Stimulated activated CD8-positive, alpha-beta memory T cell treated with anti-CD3 and anti-CD28 coated beads, Interleukin-4, amount 100 ng/mL, for 1 hour (primary cell): ENCODE measurements at places on chromosomes 6 and 20.

GRCh38 chr20:2465100-2465499, 5.5 kb downstream of the SNRPB start:
- DNase-seq = no peak

DNA sequence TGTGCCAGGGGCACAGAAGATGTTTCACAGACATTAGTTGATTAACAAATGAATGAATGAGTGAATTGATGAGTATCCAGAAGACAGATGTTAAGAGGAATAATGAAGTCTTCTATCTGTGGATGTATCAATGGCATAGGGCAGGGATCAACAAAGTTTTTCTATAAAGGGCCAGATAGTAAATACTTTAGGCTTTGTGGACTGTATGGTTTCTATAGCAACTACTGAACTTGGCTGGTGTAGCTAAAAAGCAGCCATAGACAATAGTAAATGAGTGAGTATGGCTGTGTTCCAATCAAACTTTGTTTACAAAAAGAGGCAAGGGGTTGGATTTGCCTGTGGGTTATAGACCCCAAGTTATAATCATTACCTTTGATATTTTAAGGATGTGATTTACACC, 144.0 kb downstream of the PRL start:
- no peak for DNase-seq

DNA sequence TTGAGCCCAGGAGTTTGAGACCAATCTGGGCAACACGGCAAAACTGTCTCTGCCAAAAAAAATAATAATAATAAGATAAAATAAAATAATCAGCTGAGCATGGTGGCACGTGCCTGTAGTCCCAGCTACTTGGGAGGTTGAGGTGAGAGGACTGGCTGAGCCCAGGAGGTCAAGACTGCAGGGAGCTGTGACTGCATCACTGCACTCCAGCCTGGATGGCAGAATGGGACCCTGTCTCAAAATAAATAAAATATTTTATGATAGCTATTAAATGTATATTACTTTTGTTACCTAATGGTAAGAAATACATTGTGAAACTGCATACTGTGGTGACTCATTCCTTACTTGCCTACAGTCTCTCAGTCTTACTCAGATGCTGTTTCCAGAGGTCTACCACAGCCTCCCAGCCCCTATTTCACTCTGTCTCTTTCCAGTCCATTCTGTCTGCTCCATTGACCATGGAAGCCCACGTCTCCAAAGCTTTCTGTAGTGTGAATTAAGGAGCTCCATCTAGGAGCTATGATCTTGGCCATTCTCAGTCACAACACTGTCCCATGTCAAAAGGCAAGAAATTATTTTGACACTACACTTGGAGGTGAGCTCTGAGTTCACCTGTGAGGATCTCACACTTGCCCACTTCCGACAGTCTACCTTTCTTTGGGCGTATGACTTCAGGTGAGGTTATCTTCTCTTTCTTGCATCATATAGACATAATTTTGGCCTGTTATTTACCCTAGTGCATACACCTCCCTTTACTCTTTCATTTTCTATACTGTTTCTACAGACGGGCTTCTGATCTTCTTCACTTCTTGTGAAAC, 22.4 kb upstream of the SNX9 start:
- DNase-seq = no peak

DNA sequence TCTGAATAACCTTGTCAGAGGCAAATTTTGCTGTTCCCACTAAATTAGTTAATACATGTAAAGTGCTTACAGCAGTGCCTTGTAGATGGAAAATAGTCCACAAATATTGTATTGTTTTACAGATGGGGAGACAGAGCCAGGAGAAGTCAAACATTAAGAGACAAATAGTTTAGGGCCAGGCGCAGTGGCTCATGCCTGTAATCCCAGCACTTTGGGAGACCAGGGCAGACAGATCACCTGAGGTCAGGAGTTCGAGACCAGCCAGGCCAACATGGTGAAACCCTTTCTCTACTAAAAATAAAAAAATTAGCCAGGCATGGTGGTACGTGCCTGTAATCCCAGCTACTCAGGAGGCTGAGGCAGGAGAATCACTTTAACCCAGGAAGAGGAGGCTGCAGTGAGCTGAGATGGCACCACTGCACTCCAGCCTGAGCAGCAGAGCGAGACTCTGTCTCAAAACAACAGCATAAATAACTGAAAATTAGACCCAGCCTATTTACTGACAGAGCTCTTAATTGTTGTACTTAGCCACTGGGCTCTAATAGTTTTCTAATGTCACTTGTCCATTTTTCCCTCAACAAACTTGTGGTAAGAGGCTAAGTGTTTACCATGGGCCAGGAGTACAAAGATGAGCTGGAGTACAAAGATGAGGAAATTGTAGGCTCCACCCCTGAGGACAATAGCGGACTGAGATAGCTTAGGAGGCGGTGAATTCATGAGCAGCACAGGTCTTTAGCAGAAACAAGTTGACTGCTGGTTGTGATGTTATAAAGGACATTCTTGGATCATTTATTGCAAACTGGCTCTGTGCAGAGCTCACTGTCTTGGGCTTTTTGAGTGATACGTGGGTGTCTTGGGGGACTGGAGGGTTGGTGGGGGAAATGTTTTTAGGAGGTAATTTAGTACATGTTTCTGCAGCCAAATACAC, 6.4 kb downstream of the ZSWIM3 start:
- no peak for DNase-seq

GRCh38 chr6:45687570-45687969, 309.8 kb upstream of the SUPT3H start:
- no peak for DNase-seq

DNA sequence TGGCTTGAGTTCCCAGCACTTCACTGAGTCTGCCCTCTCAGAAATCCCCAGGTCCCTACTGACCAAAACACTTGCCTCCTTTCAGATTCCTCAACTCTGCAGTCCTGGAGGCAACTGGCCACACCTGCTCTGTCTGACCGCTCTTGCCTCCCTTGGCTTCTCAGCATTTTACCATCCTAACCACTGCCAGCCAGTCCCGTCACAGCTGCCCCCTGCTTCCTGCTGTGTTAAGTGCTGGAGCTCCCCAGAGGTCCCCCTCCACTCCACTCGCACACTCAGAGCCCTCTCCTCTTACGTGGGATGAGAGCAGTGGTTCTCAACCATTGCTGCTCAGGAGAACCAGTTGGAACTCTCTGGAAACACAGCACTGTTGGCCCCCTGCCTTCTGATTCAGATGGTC, 20.5 kb downstream of the ADAT2 start:
- DNase-seq = no peak

DNA sequence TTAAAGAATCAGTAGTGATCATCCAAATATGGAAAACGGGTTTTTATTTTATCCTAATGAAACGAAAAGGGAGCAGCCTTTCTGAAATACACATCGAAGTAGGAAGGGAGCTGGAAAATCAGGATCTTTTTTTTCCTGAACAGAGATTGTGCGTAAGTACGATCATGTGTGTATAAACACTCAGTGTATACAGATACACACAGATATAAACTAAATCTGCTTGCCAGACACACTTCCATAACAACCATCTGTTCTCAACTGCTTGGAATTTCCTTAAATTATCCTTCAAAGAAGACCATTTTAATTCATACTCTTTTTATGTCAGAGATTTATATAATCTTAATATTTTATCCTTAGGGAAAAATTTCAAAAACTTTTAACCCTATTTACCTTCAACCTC, 110.7 kb downstream of the CHD6 start:
- DNase-seq = no peak
